T-cell (primary cell): ENCODE measurements at places on chromosomes 16 and 17. TPM values are rescaled to one million over a fixed set of nuclear protein-coding genes. Genes with fewer than 3 reads are reported as not detected.

Gene CD300H
- total RNA-seq: not detected

Gene MEOX1
- total RNA-seq: 3.6 TPM

Gene SLC4A1
- total RNA-seq: not detected

Gene MYO15A
- 1.3 TPM for total RNA-seq

Gene TNP2
- total RNA-seq: not detected
